ENCODE measurements at places on chromosomes 11 and 22.

DNA sequence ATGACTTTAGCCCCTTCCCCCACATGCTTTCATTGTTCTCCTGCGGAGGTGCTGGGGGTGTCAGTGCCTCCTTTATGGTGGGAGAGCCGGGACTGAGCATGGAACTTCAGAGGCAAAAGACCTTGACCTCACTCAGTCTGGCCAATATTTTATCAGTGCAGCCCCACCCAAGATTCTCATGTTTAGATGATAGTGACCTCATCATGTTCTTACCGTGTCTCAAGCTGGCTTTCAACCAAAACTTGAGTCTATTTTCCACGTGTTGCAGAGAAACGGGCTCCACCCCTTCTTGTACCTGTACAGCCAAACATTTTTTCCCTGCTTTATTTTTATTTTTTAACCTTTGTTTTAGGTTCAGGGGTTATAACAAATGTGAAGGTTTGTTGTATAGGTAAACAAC, 47.7 kb upstream of the NECTIN1 start:
- DNase-seq, result no peak

DNA sequence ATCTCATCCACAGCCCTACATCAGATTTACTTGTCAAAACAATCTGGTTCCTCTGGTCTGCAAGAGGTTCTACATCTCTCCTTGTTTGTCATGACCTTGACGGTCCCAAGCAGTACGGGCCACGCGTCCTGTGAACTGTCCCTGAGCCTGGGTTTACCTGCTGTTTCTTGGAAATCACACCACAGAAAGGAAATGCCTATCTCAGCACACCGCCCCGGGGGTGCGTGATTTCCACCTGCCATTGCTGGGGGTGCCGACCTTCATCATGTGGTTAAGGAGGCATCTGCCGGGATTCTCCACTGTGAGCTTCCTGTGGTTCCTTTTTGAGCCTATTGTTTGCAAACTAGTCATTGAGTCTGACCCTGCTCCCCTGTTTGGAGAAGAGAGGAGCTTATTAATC, 1363.4 kb downstream of the BRD1 start:
- DNase-seq, result no peak

DNA sequence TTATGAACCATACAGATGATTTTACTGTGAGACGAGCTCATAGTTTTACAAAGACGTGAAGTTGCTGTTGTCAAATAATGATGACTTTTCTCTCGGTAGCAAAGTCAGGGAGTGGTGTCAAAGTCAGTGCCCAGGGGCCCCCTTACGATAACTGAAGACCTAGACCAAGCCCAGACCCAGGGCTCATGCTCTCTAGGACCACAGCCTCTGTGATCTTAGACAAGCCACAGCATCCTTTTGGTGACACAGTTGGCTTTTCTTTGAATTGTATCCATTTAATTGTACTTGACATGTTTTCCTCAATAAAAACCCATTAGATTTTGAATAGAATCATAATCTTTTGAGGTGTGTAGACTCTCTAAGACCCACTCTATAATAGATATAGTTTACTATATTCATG, 17.9 kb upstream of the POGLUT3 start:
- no peak for DNase-seq

DNA sequence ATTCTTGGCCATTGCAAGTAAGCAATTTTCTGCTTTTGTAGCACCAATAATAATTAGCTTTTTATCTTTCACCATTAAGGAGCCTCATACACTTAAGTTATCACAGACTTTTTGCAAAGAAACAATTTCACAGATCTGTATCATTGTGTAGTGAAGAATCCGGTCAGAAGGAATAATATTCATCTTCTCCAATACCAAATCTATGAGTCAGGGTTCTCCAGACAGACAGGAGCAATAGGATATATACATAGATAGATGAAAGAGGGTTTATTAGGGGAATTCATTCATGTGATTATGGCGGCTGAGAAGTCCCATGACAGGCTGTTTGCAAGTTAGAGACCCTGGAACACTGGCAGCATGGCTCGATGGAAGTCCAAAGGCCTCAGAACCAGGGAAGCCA, 82.9 kb upstream of the UBASH3B start:
- DNase-seq, result no peak

DNA sequence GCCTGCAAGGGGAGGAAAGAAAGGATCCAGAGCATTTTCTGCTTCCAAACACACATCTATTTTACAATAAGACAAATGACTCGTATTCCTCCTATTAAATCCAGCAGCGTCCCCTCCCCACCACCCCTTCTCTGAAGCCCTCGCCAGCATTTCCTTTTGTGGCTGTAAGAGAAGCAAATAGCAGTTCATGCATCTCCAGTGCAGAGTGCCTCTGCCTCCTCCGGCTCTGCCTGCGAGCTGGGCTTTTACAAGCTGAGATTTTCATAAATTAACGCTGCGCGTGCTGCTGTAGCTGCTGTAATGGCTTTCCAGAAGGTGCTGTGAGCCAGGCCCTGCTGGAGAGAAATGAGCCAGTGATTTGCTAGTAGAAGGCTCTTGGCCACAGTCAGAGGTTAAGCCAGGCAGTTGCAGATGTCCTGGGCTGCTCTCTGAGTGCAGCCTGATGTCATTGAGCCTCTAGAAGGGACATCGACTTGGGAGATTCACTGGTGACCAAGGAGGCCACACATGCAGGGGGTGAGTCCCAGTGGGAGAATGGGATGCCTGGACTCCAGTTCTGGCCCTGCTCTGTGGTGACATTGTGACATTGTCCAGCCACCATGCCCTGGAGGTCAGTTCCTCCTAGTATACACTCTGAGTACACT, 134.5 kb upstream of the NAV2 start:
- no peak for DNase-seq

DNA sequence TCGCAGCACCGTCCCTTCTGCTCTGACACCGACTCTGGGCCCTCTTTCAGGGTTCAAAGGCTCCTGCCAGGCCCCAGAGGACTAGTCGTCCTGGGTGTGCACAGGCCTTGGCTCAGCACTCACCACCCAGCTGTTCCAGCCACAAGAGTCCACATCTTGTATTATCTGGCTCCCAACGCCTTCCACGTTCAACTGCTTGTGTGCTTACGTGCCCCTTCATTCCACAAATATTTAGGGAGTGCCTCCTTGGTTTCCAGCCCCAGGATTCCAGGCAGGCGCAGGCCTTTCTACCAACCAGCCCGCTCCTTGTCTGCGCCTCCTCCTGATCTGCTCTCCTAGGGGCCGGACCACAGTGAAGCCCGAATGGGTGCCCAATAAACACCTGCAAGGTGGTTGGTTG, 70.9 kb downstream of the SCUBE1 start:
- DNase-seq, result no peak

DNA sequence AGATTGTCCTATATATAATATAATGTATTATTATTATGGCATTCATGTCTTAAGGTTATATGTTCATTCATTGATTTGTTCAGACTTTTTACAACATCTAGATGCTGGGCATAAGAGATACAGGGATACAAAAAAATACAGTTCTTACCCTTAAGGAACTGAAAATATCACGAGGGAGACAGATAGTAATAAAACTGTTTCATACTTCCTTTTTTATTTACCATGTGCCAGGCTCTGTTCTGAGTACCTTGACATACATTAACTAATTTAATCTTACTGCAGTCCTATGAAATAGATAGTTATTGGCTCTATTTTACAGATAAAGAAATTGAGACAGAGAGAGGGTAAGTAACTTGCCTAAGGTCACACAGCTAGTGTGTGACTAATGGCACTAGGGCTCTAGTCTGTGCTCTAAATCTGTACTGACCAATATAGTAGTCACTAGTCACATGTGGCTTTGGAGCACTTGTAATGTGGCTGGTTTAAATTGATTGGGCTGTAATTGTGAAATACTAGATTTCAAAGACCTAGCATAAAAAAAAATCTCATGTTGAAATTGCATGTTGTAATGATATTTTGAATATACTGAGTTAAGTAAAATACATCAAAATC, 21.3 kb downstream of the TRIM44 start:
- DNase-seq, result no peak

DNA sequence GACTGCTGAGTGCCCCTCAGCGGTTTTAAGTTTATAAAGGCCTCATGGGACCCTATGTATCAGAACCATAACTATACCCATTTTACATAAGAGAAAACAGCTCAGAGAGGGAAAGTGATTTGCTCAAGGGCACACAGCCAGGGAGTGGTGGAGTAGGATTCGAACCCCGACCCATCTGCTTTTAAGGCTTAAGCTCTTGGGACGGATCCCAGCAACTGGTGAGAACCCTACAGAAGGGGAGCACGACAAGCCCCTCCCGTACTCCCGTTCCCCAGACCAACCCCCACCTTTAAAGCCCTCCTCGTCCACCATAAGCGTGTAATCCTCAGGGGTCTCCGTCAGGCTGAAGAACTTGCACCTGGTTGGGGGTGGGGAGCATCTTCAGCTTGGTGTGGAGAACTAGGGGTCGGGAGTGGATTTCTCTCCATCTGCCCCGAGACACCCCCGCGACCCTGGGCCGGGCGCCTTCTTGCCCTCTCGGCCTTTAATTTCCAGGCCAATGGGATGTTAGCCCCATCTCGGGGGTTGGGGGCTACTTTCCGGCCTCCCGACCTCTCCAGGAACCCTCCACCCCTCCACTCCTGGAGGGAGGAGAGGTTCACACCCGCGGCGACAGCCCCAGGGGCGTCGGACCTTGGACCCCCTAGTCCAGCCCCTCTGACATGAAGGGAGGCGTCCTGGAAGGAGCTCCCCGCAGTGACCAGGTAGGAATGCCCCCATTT, 725 bp downstream of the CASTOR1 start:
- DNase-seq, result no peak

DNA sequence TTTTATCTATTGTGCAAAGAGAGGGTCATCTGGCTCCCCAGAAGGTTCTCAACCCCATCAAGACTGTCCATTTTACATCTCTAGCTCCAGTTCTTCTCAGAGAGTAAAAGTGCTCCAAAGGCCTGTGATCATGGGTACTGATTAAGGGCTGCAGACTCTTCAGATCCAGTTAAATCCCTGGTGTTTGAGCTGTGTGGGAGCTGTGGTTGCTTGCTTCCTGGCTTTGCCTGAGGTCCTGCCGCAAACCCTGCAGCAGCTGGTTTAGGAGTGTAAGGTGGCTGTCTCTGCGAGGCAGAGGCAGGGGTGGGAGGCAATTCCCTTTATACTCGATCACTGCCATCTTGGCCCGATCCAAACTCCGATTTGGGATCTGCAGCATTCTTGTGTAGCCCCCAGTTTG, 1.2 kb downstream of the MRPL17 start:
- DNase-seq, result peak; percentile 34

DNA sequence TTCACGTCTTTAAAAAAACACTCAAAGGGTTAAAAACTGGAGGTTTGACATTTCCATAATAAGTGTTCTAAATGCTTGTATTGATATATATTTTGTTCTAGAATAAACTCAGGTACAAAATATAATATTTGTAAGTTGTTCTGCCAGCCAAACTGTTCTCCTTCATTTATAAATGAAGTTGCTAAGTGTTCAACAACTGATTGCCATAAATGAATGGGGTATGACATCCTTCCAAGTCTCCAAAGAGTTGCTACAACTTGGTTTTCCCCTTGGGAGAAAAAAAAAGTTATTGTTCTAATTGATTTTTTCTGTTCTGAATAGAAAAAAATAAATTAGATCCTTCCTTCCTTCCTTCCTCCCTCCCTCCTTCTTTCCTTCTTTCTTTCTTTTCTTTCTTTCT, 65.4 kb upstream of the BLID start:
- DNase-seq, result no peak

DNA sequence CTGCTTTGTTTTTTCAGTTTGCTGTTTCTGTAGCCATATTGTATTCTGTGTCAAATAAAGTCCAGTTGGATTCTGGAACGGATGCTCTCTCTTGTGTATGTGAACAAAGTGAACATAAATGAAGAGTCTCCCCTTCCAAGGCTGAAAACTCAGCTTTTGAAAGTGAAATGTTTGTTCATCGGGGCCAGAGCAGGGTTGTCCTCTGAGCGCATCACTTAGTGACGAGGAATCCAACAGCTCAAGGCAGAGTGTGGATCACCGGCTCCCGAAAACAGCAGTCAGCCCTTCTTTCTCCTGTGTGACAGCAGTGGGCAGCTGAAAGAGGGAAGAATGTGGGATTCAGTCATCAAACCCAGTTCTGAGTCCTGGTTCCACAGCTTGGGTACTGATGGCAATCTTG, 21.4 kb downstream of the RBX1 start:
- DNase-seq, result no peak

DNA sequence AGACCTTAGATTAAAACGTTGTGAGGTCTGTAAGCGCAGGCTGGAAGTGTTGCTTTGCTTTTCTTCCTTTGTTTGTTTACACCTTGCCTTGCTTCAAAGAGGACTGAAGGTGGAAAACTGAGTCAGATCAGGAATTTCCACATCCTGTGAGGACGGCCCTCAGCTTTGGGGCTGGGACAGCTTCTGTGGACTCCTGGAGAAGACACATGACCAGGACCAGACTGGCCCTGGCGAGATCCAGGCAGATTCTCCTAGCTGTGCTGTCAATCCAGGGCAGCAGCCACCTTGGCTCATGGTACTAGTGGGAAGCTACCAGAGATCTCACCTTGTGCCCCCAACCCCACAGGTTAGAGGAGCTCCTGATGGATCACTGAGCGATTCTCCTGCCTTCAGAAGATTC, 1461.9 kb downstream of the TBC1D22A start:
- no peak for DNase-seq

GRCh38 chr11:124861670-124862069, 3.6 kb upstream of the ROBO3 start:
- no peak for DNase-seq

DNA sequence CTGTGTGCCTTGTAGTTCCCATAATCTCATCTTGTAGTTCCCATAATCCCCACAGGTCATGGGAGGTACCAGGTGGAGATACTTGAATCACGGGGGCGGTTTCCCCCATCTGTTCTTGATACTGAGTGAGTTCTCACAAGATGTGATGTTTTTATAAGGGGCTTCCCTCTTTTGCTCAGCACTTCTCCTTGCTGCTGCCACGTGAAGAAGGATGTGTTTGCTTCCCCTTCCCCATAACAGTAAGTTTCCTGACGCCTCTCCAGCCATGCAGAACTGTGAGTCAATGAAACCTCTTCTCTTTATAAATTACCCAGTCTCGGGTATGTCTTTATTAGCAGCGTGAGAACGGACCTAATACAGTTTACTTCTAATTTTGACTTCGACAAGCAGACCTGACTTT, 14.0 kb upstream of the SMIM38 start:
- DNase-seq, result no peak

- no peak for DNase-seq
These were observed 12.8 kb upstream of the FGF3 start for GRCh38 chr11:69831985-69832384.

GRCh38 chr11:118194835-118195627, 18.6 kb upstream of the SCN2B start:
- no peak for DNase-seq

- DNase-seq, result no peak
These were observed at the start of gene KLHL35 for GRCh38 chr11:75432911-75433321. Gene KLHL35 (minus strand): TSS chr11:75433203. CDS start chr11:75430629, 2,574 bp downstream.

- DNase-seq, result no peak
These were observed 174.6 kb upstream of the ARHGAP42 start for GRCh38 chr11:100512475-100512874.

Data from hematopoietic multipotent progenitor cell treated with erythropoietin and hydrocortisone succinate and interleukin-3 and kit ligand, for 8 days (in vitro differentiated cells).